Activated CD8-positive, alpha-beta T cell treated with anti-CD3 and anti-CD28 coated beads for 36 hours (primary cell): ENCODE measurements at places on chromosomes 11 and 22. TPM values are rescaled to one million over a fixed set of nuclear protein-coding genes. Genes with fewer than 3 reads are reported as not detected.

Gene APOL5
- not detected for total RNA-seq

DNA sequence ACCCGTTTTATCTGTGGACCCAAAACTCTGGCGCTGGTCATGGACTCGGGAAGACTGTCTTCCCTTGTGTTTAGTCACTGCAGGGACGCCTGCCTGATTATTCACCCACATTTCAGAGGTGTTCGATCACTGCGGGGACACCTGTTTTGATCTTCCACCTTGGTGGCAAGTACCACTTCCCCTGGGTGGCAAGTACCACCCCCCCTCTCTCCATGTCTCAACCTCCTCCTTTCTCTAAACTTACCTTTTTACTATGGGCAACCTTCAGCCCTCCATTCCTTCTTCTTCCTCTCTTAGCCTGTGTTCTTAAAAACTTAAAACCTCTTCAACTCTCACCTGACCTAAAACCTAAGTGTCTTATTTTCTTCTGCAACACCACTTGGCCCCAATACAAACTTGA is 1.9 kb upstream of the NDUFC2 start:
- peak overlapping the region; percentile 91 for H3K4me3 ChIP-seq
- H3K27me3 ChIP-seq = no peaks in the 10 kb centered on the region
- peaks cover 33% of the 10 kb centered on the region for H3K4me1 ChIP-seq
- DNase-seq = no peak
- H3K36me3 ChIP-seq = peaks cover 13% of the 10 kb centered on the region

Gene GPR83
- 0.07 TPM for total RNA-seq

DNA sequence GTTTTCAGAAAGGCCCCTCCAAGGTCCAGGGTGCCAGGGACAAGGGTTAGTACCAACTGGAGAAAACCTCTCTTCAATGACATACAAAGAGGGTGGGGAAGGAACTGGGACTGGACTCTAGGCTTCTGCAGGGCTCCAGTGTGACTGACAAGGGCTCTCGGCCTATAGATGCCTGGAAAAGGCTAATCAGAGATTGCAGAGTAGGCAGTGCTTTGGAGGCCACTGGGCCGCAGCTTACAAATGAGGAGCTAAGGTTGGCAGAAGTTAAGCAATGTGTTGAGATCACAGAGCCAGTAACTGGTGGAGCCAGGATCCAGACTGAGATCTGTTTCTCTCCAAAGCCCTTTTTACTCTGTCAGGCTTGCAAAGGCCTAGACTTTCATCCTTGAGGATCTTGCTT is 7.4 kb upstream of the DGKZ start:
- H3K4me3 ChIP-seq = no peak overlapping the region
- H3K27me3 ChIP-seq = no peaks in the 10 kb centered on the region
- H3K4me1 ChIP-seq = peaks cover 38% of the 10 kb centered on the region
- no peak overlapping the region for H3K27ac ChIP-seq
- H3K36me3 ChIP-seq = no peaks in the 10 kb centered on the region

GRCh38 chr11:69791276-69792180 is 16.4 kb upstream of the FGF4 start:
- no peak for DNase-seq
- no peak overlapping the region for H3K4me3 ChIP-seq
- H3K27ac ChIP-seq = no peak overlapping the region
- H3K36me3 ChIP-seq = no peaks in the 10 kb centered on the region
- H3K27me3 ChIP-seq = no peaks in the 10 kb centered on the region

Gene DEFB131B
- not detected for total RNA-seq
